ENCODE measurements at places on chromosomes 5 and 9.
A peak's percentile ranks its signal among the peaks of the same experiment; 100 is the strongest.

- DNase-seq: no peak
Observed at GRCh38 chr5:134430001-134430569, 18.4 kb upstream of the CDKN2AIPNL start.

DNA sequence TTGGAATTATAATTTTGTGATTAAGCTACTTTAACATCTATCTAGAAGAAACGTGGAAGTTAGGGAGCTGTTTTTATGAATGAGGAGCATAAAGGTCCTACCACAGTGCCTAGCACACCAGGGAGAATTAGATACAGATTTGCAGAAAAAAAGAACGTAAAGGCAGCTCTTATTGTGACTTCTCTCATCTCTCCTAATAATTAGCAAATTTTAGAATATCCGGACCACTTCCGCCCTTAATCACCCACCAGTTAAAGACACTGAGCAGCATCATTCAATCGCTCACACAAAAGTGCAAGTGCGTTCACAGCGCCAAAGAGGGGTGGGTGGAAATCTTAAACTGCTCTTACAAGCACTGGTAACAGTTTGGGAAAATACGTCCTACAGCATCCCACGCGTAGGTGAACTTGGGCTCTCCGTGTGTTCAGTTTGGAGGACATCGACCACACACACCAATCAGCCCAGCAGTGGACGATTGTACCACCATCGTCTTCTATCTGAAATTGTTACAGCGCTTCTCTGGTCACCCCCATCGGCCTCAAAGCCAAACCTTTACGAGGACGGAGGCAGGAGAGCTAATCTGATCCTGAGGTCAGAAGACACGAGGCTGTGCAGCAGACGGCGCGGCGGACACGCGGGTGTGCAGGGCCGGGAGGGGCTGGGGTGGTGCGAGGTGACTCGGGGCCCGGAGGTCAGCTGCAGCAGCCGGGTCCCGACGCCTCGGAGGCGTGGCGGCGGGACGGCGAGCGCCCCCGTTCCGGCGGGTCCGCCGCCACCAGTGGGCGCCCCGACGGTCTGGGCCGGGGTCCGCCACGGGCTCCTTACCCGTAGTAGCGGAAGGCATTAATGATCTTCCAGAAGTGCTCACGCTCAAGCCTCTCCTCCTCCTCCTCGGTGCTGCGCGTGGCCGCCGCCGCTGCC is 646 bp downstream of the CARNMT1 start:
- no peak for DNase-seq

GRCh38 chr9:3526997-3527940 is 1.5 kb upstream of the RFX3 start:
- no peak for DNase-seq

DNA sequence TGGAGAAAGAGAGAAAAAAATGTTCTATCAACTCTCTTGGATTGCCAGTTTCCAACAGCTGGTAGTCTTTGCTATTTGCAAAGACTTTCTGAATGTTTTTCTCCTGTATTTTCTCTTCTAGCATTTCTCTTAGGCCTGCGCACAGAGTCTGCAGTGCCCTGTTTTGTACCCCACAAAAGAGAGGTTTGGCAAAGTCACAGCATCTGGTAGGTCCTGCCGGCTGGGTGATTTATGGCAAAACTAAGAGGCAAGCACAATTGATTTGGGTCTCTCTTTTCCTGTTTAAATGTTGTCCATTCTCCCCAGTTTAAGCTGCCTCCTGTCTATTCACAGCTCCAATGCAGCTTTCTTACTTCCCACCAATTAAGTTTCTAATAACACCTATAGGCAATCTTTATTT is 193.9 kb downstream of the TRPM3 start:
- no peak for DNase-seq

DNA sequence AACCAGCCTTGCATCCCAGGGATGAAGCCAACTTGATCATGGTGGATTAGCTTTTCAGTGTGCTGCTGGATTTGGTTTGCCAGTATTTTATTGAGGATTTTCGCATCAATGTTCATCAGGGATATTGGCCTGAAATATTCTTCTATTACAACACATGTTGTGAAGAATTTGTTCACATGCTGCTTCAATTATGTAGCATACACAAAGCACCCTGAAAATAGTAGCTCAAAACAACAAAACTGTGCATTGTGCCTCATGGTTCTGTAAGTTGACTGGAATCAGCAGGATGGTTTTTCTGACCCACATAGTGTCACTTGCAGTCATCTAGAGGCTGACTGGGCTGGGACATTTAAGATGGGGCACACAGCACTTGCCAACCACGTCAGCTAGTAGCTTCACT is 193.9 kb downstream of the SYK start:
- no peak for DNase-seq

GRCh38 chr5:55160493-55161209 is 680 bp downstream of the GPX8 start:
- peak; percentile 7 for DNase-seq

GRCh38 chr5:3564116-3564515 is 31.5 kb upstream of the IRX1 start:
- no peak for DNase-seq

DNA sequence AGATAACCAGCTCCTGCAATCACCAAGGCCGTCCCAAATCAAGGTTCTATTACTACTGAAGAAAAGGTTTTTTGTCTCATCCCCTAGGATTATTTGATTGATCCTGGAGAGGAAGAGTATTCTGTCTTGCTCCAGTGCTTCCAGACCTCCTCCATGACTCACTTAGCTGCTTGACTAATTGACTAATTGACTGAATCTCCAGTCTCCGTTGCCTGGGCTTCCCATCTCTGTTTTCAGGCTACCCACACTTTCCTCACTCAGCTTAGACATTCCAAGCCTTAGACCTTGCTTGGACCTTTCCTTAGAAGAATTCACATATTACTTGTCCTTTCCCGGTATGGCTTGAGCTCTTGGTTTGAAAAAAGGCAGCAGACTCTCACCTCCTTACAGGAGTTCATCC is 60.6 kb downstream of the FRMD3 start:
- no peak for DNase-seq

GRCh38 chr5:127804886-127805426 is 101.8 kb downstream of the CCDC192 start:
- DNase-seq: no peak

DNA sequence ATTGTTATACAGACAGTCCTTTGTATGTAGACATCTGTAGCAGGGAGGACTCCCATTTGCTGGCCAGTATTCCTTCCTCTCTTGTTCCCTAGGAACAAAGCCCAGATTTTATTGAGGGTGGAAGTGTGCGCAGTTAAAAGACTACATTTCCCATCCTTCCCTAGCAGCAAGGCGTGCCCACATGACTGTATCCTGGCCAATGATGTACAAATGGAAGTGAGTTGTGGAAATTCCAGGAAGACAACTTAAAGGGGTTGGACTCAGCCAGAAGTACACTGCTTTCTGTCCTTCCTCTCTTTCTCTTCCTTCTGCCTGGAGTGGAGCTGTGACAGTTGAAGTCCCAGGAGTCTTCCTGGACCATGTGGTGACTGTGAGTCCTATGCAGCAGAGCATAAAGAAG is 89.0 kb downstream of the HRH2 start:
- peak; percentile 39 for DNase-seq

DNA sequence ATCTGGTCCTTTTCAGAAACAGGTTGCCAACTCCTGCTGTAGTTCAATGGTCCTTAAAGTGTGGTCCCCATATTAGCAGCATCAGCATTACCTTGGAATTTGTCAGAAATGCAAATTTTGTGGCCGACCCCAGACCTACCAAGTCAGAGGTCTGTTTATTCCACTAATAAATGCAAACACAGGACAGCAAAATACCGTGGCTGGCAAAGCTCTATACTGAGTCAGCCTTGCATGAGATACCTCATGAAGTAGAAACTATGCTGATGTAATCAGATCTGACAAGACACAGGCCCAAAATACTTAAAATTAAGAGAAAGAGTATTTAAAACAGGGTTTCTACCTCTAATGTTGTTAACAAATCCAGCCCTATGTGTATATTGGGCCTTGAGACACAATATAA is 3.0 kb downstream of the GOLM1 start:
- no peak for DNase-seq

DNA sequence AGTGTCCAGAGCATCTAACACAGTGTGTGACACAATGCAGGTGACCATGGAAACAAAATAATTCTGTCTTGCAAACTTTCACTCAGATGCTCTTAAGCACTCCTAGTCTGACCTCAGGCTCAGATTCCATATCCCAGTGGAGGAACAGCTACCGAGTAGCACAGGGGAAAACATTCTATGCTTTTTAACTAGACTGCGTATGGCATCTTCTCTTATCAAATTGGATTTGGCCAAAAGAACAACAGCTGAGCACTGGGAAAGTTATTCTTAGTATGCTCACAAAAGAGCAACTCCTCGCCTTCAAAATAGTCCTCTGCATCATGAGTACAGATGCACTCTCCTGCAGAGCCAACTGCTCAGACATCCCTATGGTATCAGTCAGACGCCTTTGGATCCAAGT is 528.2 kb upstream of the DAP start:
- DNase-seq: no peak

DNA sequence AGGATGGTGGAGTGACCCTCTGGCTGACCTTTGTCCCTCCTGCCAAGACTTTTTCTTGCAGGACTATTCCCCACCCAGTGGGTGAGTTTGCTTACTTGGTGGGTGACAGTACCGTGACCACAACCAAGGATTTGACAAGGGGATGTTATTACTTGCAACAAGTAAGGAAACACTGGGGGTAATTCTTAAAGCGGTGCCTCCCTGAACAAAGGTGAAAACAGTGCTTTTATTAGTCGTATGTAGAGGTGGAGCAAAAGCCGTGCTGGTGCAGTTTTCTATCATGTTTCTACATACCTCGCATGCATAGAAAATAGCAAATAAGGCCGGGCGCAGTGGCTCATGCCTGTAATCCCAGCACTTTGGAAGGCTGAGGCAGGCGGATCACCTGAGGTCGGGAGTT is 41.0 kb upstream of the KDM4C start:
- no peak for DNase-seq

- no peak for DNase-seq
Observed at GRCh38 chr5:94395468-94395867, 222.9 kb downstream of the KIAA0825 start.

DNA sequence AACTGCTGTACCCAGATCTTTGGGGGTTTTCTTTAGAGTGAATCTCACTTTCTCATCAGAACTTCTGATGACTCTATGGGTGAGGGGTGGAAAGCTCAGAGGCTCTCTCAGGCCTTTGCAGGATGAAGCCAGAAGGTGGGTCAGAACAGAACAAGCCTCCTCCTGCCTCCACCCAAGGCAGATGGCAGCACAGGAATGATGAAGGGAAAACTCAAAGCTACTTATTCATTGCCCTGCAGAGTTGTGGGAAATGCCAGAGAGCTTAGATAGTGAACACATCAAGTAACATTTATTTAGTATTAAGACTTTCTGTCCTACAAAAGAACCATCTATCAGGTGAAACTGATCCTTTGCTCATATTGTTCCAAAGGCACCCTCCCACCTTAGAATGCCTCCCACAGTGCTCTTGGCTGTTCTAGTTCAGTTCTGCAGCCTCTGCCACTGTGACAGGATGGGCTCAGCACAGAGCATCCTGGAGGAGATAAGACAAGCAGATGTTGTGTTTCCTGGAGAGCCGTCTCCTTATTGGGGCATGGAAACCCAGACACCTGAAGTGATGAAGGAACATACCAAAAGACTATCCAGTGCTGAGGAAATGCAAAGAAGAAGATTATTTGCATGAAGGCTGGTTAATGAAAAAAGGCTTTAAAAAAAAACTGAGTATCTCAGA is 146.6 kb downstream of the ADAMTS12 start:
- DNase-seq: no peak

DNA sequence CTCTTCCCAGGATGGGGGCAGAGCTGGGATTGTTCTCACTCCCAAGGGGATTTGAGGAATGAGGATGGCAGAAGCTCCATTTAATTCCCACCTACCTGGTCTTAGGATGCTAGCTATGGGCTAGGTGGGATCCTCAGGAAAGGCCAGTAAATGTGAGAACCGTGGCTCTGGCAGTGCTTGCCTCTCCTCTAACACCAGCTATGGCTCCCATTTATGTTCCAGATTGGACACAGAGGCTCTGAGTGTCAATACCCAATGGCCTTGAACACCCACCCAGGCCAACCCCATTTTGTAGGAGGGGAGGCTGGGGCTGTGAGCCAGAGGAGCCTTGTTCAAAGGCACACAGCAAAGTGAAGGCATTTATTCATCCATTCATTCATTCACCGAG is 10.2 kb upstream of the DAB2IP start:
- no peak for DNase-seq

DNA sequence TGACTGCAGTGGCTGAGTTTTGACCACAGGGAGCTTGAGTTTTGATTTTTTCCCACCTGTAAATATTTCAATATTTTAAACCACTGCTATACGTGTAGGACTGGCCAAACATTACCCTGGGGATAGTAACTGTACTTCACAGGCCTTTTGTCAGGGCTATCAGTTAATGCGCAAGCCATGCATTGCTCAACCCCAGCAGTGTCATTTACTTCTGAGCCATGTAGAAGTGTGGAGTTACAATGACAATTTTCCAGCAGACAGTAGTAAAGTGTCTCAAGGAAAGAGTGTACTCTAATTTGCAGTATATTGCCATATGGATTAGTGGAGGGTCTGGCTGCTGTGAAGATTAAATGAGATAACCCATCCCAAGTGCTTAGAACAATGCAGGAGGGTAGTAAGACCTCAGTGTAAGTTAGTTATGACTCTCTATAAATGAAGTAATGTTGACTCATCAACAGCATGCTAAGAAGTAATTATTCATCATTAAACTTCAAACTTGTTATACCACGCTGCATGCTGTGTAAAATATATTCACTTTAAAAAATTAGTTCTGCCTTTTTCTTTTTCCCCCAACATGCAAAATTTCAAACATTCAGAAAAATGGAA is 489.2 kb downstream of the KDM4C start:
- no peak for DNase-seq
